ENCODE measurements at places on chromosomes 12 and 14.

- DNase-seq: no peak
Observed at GRCh38 chr14:57018065-57018464, 207.8 kb upstream of the OTX2 start.

DNA sequence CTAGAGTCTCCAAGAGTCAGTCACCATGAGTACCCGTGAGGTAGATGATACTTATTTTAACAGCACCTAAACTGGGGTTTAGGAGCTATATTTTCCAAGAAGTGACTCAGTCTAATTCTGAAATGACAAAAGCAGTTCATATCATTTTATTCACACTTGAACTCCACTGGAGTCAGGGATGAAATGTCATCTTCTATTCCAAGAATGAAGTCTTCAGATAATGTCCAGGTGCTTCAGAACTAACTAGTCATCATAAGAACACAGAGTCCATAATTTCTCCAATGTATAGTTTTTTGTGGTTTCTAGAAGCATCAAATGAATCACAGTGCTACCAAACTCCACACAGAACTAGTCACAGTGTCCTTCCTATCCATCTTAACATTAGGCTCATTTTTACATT, 13.3 kb downstream of the DNM1L start:
- no peak for DNase-seq

GRCh38 chr14:23297096-23297495, 5.6 kb downstream of the PPP1R3E start:
- no peak for DNase-seq

DNA sequence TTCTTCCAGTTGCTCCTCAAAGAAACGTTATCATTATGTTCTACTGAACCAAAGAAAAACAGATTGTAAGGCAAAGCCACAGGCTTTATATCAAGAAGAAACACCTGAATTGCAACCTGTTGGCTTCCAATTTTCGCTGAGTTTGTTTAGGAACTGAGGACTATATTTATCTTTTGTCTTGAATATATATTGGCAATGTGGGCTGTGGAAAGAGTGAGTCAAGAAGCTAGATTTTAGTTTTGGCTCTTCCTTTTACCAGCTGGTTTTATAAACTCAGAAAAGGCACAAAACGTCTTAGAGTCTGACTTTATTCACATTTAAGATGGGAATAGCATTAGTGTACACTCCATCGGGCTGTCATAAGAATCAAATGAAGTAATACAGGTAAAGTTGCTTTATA, 10.4 kb upstream of the PTHLH start:
- no peak for DNase-seq

DNA sequence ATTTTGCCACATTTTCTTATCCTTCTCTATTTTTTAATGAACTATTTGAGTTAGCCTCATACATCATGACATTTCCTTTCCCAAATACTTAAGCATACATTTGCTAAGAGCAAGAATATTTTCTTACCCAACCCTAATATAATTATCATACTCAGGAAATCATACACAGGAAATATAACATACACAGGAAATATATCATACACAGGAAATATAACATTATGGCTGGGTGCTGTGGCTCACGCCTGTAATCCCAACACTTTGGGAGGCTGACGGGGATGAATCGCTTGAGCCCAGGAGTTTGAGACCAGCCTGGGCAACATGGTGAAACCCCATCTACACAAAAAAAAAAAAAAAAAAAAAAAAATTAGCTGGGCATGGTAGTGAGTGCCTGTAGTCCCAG, 4.9 kb downstream of the NCKAP1L start:
- no peak for DNase-seq

- DNase-seq: no peak
Observed at GRCh38 chr14:43336351-43336750, 1170.7 kb downstream of the FSCB start.

DNA sequence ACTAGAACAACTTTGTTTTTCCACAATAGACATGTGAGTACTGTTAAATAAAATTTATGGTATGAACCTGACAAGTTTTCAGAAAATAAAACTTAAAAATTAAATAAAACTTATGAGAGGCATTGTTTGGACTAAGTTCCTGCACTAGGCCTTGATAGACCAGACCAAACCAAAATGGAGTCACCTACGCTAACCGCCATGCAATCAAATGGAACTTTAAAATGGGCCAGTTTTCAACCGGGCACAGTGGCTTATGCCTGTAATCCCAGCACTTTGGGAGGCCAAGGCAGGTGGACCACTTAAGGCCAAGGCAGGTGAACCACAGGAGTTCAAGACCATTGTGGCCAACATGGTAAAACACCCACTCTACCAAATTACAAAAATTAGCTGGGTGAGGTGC, 5.1 kb upstream of the RFC5 start:
- DNase-seq: no peak

DNA sequence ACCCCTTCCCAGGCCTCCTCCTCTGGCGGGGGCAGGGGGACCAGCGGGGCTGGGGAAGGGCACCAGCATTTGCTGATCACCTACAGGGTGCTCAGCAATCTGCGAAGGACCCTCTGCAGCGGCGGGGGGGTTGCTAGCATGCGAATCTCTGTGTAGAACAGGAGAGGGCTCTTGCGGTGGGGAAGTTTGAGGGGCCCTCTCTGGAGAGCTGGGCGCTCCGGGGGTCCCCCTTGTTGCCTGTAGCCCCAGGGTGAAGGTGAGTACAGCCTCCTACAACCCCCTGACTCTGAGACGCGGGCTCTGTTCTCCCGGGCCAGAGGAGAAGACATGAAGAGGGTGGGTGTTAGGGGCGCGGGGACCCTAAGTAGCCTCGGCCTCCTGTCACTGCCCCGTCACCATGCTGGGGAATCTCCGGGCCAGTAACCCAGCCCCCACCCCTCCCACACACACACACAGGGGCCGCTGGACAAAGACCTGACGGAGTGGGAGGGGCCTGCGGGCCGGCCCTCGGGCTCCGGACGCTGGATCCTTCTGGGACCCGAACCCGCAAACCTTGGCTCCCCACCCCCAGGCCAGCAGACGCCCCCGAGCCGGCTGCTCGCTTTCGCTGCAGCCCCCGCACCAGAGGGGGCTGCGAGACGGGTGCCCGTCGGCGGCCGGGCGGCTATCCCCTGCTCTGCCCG, 734 bp downstream of the FIGNL2 start:
- DNase-seq: no peak

GRCh38 chr14:98008381-98009113, 1211.4 kb downstream of the VRK1 start:
- no peak for DNase-seq

DNA sequence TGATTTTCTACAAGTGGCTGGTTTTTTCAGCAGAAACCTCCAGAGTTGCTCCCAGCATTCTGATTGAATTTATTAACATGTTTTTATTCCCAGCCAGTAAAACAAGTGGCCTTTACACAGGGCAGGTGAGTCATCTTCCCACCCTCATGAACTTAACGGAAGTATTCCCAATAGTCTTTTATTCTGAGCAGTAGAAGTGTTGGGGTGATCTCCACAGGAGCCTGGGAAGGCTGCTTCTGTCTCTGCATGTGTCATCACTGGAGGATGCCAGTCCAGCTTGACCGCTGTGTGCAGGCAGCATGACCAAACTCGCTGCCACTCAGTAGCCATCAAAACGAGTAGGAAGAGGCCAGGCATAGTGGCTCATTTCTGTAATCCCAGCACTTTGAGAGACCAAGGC, 13.4 kb upstream of the DNAH10 start:
- DNase-seq: no peak

DNA sequence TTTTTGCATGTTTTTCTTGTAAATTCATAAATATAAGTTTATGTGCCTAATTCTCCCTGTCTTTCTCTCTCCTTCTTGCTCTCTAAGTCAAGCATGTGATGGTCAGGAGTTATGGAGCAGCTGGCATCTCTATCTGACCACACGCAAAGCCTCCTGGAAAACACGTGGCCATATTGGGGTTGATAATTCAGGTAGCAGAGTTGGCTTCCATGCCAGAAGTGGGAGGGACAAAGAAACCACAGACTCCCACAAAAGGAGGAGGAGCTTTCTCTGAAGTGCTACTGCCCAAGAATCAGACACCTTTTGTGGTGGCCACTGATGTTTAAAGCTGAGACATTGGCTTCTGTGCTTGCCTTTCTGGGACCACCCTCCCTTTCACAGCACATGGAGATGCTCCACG, 517.6 kb upstream of the TMEM132C start:
- DNase-seq: no peak

- no peak for DNase-seq
Observed at GRCh38 chr12:51528852-51529650, 62.0 kb upstream of the SCN8A start.

DNA sequence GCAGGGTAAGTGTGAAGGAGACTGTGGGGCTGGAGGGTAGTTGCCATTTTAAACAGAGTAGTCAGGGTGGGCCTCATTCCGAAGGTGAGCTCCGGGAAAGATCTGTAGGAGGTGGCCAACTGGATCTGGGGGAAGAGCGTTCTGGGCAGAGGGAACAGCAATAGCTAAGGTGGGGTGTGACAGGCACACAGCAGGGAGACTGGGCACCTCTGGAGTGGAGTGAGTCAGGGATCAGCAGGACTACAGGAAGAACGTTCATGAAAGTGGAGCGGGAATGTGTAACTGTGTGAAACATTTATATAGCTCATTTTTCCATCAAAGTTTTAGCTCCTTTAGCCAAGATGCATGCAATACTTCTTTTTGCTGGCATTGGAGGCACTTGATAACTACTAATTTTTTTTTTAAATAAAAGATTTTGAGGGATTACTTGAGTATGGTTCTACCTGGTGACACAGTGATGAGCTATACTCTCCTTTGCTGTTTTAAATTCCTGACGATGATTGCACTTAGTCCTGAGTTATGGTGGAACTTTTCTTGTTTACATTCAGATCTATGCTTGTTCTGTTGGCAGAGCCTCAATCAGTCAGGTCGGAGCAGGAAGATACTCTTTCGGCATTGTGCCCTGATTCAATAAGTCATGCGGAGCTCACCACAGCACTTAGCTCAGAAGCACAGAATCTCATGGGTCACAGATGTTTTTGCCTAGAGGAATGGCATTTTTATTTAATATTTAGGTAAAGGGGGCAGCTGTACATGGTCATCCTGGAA, 106.4 kb downstream of the WIF1 start:
- DNase-seq: no peak

DNA sequence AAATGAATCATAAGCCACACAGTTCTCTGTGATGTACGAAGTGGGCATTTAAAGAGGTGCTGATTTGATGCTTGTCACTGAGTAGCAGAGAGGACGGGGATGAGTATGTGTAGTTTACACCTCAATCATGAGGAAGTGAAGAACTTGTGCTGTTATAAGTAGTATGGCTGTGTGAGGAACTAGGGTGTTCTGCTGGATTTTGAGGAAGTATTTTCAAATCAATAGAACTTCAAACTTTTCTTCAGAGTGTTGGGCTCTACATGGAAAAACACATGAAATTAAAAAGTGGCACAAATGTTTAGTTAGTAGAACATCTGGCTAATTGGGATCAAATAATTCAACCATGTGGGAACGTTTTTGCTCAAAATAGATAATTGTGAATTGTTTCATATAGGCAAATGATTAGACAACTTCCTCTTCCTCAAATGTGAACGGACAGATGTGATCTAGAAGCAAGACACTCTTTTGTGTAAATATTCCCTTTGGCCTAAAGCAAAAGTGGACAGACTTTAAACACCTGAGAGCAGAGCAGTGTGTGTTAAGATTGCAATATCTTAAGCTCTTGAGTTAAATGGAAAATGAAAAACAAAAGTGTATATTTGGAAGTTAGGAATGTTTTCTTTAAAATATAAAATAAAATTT, 168.5 kb downstream of the NAV3 start:
- DNase-seq: no peak

DNA sequence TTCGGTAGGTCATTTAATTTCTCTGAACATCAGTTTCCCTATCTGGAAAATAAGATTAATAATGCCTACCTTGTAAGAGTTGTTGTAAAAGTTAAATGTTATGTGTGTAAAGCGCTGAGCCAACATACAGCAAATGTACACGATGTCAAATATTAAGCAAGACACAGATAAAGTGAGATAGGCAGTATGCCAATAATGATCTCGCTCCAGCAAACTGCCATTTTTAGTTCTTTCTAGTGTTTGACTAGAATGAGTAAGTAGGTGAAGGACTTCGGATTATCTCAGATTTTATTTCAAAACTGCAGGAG, 840 bp downstream of the DHRS7 start:
- DNase-seq: no peak

- DNase-seq: no peak
Observed at GRCh38 chr12:111412830-111413441, 7.2 kb downstream of the SH2B3 start.

- DNase-seq: no peak
Observed at GRCh38 chr14:90805662-90806540, 10.3 kb downstream of the TTC7B start.

DNA sequence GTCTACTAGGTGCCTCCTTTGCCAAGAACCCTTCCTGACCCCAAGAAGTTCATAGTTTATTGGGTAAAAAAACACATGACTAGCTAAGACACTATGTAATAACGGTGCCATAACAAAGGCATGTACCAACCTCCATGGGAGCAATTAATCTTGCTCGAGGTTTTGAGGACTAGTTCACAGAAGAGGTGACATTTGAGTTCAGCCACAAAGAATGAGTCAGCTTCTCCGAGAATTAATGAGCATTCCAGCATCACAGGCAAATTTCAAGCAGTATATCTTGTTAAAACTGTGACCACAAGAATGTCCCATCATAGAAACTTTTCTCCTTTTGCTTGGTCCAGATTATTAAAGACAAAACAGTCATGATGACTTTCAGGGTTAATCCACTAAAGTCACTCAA, 113.0 kb upstream of the RAP1B start:
- DNase-seq: peak; percentile 79

DNA sequence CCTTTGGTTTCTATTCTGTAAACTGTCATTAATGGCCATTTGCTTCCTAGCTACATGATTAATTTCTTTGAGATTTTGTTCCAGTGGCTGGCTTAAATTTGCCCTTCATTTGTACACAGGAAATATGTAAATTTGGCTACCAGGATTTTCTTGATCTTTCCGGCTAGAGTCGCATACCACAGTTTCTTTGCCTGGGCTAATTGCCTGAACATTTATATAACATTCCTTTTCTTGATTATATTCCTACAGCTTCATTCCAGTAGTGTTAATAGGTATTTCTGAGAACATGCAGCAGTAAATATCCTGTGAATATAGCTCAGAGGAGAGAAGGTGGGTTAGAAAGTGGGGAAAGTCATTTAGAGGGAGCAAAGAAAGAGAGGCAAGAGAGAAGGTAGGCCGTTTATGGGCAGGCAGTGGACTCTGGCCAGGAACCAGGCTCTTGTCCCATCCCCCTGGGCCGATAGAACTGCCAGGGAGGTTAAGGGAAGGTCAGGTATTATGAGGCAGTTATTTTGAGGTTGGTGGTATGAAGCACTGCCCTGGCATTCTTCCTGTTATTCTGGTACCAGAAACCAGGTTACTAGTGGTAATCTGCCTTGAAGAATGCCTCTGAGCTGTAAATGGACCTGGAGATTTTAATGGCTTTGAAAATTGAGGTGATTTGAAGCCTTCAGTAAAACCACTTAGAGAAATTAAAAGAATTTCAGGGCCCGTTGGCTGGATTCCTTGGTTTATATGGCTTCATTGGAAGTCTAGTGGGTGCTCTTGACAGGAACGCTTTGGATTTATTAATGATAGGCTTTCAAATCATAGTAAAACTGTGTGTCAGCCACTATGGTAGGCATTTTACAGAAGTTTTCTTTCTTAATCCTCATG, 4.4 kb downstream of the RNF10 start:
- DNase-seq: no peak

- DNase-seq: no peak
Observed at GRCh38 chr12:5785601-5786000, 159.5 kb downstream of the ANO2 start.

- DNase-seq: no peak
Observed at GRCh38 chr14:102951034-102951433, 28.6 kb downstream of the AMN start.

Measured in bone marrow (tissue), 2 donors.